ENCODE measurements at places on chromosomes 3 and 15.

- H3K36me3 ChIP-seq = no peaks in the 10 kb centered on the region
- peak overlapping the region; percentile 6 for H3K4me3 ChIP-seq
- peak overlapping the region; percentile 71 for H3K27ac ChIP-seq
- no peaks in the 10 kb centered on the region for H3K27me3 ChIP-seq
- H3K4me1 ChIP-seq = peaks cover 13% of the 10 kb centered on the region
Measured at GRCh38 chr3:4515916-4516579, 22.9 kb downstream of the ITPR1 start.

DNA sequence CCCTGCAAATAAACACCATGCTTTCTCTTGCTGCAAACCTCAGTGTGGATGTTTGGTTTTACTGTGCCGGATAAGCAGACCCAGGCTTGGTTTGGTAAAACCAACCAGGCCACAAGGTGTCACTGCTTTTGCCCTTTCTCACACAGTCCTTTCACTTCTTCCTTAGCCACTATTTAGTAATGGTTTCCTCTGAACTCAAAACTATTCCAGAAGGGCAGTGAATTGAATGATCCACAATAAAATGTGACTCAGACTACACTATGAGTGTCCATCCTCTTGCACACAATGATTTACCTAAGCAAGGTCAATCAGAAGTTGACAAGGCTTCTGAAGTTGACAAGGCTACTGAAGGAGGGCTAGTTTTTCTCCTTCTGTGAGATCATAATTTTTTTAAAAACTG is 552.4 kb upstream of the CCDC54 start:
- no peaks in the 10 kb centered on the region for H3K36me3 ChIP-seq
- no peak for DNase-seq
- no peak overlapping the region for H3K27ac ChIP-seq
- H3K27me3 ChIP-seq = no peaks in the 10 kb centered on the region

- no peaks in the 10 kb centered on the region for H3K36me3 ChIP-seq
- no peaks in the 10 kb centered on the region for H3K4me1 ChIP-seq
- DNase-seq = no peak
- H3K4me3 ChIP-seq = no peak overlapping the region
- no peak overlapping the region for H3K27ac ChIP-seq
- no peaks in the 10 kb centered on the region for H3K27me3 ChIP-seq
Measured at GRCh38 chr3:183244981-183245476, 8.0 kb upstream of the B3GNT5 start.

- peak; percentile 94 for DNase-seq
- H3K27me3 ChIP-seq = no peaks in the 10 kb centered on the region
- H3K4me3 ChIP-seq = no peak overlapping the region
- H3K4me1 ChIP-seq = peaks cover 15% of the 10 kb centered on the region
- peak overlapping the region; percentile 74 for H3K27ac ChIP-seq
- no peaks in the 10 kb centered on the region for H3K36me3 ChIP-seq
Measured at GRCh38 chr15:68609629-68610028, 30.8 kb downstream of the CORO2B start.

GRCh38 chr3:197297002-197297401 is 1.4 kb downstream of the DLG1 start:
- H3K4me3 ChIP-seq = peak overlapping the region; percentile 98
- DNase-seq = no peak
- H3K36me3 ChIP-seq = no peaks in the 10 kb centered on the region
- H3K4me1 ChIP-seq = no peaks in the 10 kb centered on the region
- no peaks in the 10 kb centered on the region for H3K27me3 ChIP-seq

DNA sequence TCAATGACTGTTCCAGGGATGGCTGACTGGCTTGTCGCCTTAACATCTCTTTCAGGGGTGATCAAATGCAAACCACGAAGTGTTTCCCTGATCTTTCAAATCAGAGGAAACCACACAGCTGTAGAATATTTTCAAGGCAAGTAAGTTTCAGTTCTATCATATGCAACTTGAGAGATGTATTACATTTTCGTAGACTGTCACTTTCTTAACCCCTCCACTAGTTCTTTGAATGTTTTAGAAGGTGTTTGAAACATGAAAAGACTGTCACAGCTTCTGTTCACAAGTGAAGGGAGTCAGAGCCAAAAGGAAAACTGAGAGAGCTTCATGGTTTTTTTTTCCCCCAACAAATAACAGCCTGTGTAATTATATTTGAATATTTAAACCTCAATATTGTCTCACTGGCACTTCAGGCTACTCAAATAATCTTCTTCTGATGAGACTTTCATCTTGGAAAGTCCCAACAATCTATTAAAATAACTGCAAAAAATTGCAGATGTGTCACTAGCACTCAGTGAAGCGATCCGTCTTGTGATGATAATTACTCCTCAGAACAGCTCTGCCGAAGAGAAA is 25.9 kb upstream of the CAPN7 start:
- no peak for DNase-seq
- no peaks in the 10 kb centered on the region for H3K27me3 ChIP-seq
- H3K4me3 ChIP-seq = no peak overlapping the region
- no peaks in the 10 kb centered on the region for H3K36me3 ChIP-seq
- no peak overlapping the region for H3K27ac ChIP-seq

GRCh38 chr3:187327845-187328244 is 36.3 kb upstream of the MASP1 start:
- no peaks in the 10 kb centered on the region for H3K4me1 ChIP-seq
- H3K4me3 ChIP-seq = no peak overlapping the region
- H3K36me3 ChIP-seq = no peaks in the 10 kb centered on the region

- H3K27ac ChIP-seq = no peak overlapping the region
- no peak overlapping the region for H3K4me3 ChIP-seq
- H3K4me1 ChIP-seq = no peaks in the 10 kb centered on the region
- no peaks in the 10 kb centered on the region for H3K36me3 ChIP-seq
Measured at GRCh38 chr3:28476194-28476593, 127.6 kb upstream of the AZI2 start.

- no peak for DNase-seq
- H3K36me3 ChIP-seq = no peaks in the 10 kb centered on the region
- no peak overlapping the region for H3K27ac ChIP-seq
- H3K27me3 ChIP-seq = no peaks in the 10 kb centered on the region
- H3K4me3 ChIP-seq = no peak overlapping the region
Measured at GRCh38 chr3:127834771-127835170, 12.5 kb upstream of the MGLL start.

GRCh38 chr15:86139828-86140227 is 60.2 kb downstream of the AGBL1 start:
- no peaks in the 10 kb centered on the region for H3K36me3 ChIP-seq
- H3K4me1 ChIP-seq = no peaks in the 10 kb centered on the region
- H3K27me3 ChIP-seq = no peaks in the 10 kb centered on the region
- H3K4me3 ChIP-seq = no peak overlapping the region

- no peak overlapping the region for H3K4me3 ChIP-seq
- no peak for DNase-seq
- H3K36me3 ChIP-seq = peaks cover 8% of the 10 kb centered on the region
- no peaks in the 10 kb centered on the region for H3K27me3 ChIP-seq
- no peak overlapping the region for H3K27ac ChIP-seq
Measured at GRCh38 chr3:120324190-120324589, 25.0 kb downstream of the LRRC58 start.

DNA sequence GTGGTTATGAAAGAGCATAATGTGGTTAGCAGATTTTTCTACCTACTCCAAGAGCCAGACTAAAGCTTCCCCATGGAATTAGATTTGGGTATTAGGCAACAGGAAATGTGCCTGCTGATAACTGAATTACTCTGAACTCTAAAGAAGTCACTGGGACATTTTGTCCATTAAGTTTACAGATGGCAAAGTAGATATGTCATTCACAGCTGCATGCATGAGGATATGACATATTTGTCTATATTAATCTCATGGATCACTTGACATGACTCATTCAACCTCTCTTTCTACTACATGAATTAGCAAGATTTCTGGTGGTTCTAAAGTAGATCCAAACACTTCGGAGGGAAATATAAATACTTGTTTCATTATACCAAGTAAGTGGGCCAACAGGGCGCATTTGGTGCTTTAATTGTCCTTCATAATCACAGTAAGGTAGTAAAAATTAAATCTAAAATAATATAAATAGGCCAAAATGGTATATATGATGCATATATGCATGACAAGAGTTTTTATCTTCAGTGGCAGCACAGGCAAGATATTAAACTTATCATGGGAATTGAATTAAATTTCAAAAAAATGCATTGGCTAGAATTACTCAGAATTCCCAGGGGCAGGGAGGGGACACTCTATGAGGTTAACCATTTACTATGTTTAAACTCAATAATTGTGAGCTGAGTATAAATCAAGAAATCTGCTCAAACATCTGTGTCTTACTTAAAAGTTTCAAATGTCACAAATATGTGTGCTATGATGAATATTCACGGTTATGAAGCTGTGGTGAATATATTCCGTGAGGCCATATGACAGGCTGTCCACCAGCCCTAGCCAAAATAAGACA is 365.3 kb upstream of the KCNMB2 start:
- no peak for DNase-seq
- H3K36me3 ChIP-seq = no peaks in the 10 kb centered on the region
- H3K27ac ChIP-seq = peak overlapping the region; percentile 56
- H3K4me3 ChIP-seq = no peak overlapping the region

- no peak overlapping the region for H3K27ac ChIP-seq
- no peaks in the 10 kb centered on the region for H3K4me1 ChIP-seq
- no peaks in the 10 kb centered on the region for H3K36me3 ChIP-seq
Measured at GRCh38 chr3:144296808-144297207, 325.2 kb downstream of the DIPK2A start.

DNA sequence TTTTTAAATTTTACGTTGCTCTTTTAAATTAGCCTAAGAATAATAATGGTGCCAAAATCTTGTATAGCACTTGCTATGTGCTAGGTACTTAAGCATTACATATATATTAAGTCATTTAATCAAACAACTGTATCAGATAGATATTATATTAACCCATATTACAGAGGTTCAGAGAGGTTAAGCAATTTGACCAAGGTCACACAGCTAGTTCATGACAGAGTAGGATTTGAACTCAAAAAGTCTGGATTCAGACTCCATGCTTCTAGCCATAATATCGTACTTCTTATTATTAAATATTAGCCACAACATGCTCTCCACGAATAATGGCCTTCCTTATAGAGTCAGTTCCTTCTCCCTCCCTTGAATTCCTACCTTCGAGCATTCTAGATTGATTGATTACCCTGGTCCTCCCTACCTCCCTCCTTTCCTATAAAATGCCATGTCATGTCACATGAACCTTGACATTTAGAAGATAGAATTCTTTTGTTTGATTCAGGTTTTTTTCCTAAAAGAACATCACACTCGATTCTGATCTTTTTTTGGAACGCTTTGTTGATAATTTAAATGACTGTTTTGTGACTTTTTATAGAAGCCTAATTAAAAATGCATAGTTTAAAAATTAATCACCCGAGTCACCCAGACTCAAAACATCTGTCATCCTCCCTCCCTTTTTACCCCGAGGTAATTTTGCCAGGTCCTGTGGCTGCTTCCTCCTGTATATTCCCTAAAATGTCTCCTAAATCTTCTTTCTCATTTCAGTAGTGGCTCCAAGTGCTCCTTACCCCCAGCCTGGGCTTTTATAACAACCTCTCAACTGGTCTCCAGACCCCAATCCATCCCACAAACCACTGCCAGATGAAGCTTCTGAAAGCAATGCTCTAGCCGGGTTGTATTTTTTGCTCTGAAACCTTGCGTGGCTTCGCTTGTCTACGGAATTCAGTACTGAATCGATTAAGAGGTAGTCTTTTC is 8.5 kb upstream of the PSMD6 start:
- no peak overlapping the region for H3K4me3 ChIP-seq
- DNase-seq = no peak
- no peak overlapping the region for H3K27ac ChIP-seq
- H3K4me1 ChIP-seq = no peaks in the 10 kb centered on the region

DNA sequence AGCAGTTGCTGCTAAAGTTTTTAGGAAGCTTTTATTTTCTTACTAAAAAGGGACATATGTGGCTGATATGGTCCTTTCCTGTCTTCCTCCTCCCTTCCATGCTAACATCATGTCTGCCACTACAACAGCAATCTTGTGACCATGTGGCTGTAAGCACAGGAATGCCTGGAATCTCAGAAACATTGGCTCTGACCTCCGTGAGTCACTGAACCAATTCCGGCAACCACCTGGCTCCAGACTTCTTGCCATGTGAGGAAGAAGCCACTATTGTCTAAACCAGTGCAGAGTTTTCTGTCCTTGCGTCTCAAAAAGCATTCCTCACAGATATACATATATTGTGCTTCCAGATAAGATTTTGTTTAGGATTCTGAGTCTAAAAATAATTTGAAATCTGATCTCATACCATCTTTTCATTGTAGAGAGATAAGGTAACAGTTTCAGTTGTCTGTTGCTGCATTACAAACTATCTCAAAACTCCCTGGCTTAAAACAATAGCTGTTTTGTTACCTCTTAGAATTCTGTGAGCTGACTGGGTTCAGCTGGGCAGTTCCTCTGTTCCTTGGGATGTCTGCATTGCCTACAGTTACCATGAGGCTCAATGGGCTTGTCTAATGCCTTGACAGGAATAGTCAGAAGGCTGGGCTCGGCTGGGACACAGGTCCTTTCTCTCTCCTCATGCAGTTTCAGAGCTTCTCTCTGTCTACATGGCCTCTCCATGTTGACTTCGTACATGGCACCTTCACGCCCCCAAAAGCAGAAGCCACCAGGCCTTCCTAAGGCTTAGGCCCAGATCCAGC is 77.3 kb upstream of the MAGI1 start:
- H3K27me3 ChIP-seq = no peaks in the 10 kb centered on the region
- no peak overlapping the region for H3K27ac ChIP-seq

DNA sequence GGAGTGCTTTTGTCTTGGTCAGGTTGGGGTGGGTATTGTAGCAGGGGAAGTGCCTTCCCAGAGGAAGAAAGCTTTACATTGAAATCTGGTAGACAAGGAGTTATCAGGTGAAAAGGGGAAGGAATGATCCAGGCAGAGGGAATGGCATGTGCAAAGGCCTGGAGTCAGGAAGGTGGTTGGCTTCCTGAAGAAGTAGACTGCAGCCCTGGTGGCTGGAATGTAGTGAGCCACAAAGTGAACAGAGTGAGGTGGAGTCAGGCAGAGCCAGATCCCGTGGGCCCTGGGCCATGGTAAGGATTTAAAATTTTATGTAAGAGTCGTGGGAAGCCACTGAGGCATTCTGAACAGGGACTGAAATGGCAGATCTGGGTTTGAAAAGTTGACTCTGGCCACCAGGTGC is 58.3 kb downstream of the RAB11A start:
- no peak overlapping the region for H3K27ac ChIP-seq
- H3K36me3 ChIP-seq = no peaks in the 10 kb centered on the region
- no peak overlapping the region for H3K4me3 ChIP-seq

DNA sequence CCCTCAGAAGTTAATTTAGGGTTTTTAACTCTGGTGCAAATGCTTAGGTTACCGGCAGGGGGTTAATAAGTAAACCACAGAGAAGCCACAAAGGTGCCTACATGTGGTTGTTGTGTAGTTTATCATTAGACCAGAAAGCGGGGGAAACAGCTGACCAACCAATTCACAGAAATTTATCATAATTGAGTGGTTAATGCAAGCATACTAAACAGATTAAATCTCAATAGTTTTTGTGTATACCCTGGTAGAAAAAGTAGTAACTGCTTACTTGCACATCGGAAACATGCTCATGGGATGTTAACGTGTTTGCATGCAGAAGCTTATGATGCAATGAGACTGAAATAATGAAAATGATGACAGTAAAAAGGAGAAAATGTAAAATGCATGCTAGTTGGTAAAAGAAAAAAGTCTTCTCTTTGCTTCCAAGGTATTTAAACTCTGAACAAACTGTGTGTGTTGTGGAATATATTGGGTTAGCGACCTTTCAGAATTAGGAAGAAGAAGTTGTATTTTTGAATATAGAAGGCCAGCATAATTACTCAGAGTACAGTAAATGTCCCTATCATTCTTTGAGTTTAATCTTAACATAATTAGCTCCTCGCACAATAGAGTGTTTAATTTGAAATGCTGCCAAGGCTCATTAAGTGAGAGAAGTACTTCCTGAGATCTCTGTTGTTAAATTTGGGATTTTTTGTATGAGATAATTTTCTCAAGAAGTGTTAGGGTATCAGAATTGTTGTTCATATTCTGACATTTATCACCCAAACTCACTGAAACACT is 316.2 kb downstream of the PTPRG start:
- H3K36me3 ChIP-seq = no peaks in the 10 kb centered on the region
- no peak overlapping the region for H3K4me3 ChIP-seq
- no peak for DNase-seq
- no peaks in the 10 kb centered on the region for H3K27me3 ChIP-seq
- H3K4me1 ChIP-seq = peaks cover 38% of the 10 kb centered on the region
